ENCODE measurements at places on chromosomes 2 and 18.

GRCh38 chr2:70468878-70469277 lies 84.7 kb downstream of the TGFA start:
- DNase-seq = no peak

- no peak for DNase-seq
Observed at GRCh38 chr2:30362468-30363081, 84.5 kb upstream of the LCLAT1 start.

- no peak for DNase-seq
Observed at GRCh38 chr2:157868993-157869392, 7.1 kb downstream of the ACVR1 start.

DNA sequence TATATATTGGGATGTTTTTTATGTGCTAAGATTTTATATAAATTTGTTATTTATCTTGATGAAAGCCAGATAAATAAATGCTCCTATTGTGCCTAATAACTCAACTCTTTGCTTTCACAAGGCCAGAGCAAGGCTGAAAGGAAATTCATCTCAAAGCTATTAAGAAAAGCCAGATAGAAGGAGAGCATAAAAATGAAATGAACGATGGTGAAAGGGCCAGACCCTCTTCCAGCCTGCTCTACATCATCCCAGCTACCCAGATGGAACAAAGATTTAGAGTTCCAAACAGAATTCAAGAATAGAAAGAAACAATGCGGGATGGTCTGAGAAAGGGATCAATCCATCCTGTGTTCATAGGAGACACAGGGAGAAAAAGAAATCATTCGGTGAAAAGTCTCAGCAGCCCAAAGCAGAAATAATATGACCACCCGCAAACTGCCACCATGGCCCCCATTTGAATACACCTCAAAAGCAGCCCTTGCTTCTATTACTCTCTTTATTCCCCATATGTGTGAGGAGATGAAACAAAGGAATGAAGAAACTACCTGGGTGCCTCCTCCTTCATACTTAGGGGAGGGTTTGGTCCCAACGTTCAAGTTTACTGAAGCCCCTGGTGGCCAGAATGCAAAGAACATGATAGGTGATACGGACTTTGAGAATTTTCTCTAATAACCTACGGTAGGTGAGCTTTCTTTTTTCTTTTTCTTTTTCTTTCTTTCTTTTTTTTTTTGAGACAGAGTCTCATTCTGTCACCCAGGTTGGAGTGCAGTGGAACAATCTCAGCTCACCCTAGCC lies 110.1 kb upstream of the FBXO11 start:
- DNase-seq = no peak

- no peak for DNase-seq
Observed at GRCh38 chr18:31409276-31409675, 32.7 kb downstream of the DSG4 start.

GRCh38 chr2:1995081-1995480 lies 250.8 kb upstream of the PXDN start:
- DNase-seq = no peak

DNA sequence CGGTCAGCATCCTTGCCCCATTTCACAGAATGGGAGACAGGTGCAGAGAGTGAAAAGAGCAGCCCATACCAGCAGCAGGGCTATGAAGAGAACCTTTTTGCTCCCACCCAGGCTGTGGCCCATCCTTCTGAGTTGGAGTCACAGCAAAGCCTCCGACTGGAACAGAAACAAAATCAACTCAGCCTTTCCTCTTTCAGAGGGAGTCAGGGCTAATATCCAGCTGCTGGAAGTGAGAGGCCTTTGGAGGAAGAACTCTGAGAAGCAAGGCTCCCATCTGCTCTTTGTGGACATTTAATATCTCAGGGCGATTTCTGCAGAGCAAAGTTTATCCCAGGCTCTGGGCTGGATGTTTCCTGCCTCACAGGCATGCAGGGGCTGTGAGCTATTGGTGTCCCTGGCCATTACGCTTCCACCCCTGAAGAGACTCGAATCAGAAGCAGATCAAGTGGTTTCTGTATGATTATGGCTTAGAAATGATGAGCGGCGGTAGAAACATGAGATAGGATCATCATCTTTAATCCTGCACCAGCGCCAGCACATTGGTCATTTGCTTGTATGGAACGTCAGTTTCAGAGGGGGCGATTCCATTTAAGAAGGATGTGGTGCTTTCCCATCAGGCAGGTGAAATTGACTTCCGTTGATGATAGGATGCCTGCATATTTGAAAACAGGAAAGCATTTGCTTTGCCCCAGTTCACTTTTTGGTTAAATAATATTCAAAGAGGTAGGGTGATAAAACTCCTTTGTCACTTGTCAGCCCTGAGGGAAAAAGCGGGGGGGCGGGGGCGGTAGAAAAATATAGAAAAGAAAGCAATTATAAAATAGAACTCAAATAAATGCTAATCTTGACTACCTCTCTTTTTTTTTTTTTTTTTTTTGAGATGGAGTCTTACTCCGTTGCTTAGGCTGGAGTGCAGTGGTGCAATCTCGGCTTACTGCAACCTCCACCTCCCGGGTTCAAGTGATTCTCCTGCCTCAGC lies 152.4 kb downstream of the LRRC30 start:
- DNase-seq = no peak

- DNase-seq = no peak
Observed at GRCh38 chr2:23615216-23616020, 230.4 kb downstream of the KLHL29 start.

GRCh38 chr18:45627204-45627526 lies 11.9 kb downstream of the SLC14A2 start:
- no peak for DNase-seq

GRCh38 chr2:144270951-144271350 lies 249.0 kb downstream of the ZEB2 start:
- DNase-seq = no peak

- DNase-seq = no peak
Observed at GRCh38 chr2:142866426-142866825, 11.0 kb upstream of the KYNU start.

DNA sequence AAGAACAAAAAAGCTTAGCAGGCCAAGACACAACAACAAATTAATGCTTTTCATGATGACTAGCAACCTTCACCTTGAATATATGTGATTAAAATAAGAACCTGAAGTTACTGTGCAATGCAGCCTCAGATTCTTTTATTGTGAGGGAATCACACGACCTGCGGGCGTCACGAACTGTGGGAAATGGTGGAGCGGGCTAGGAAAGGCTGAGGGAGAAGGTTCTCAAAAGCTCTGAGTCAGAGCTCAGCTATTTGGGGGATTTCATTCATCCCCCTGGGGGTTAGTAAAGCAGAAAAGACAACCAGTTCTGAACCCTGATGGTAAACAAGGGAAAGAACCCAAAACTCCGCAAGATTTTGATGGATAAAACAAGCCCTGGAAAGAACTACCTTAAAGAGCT lies 89.3 kb upstream of the NCKAP5 start:
- DNase-seq = peak; percentile 23

GRCh38 chr2:197200051-197200761 lies 110.4 kb downstream of the ANKRD44 start:
- DNase-seq = no peak

DNA sequence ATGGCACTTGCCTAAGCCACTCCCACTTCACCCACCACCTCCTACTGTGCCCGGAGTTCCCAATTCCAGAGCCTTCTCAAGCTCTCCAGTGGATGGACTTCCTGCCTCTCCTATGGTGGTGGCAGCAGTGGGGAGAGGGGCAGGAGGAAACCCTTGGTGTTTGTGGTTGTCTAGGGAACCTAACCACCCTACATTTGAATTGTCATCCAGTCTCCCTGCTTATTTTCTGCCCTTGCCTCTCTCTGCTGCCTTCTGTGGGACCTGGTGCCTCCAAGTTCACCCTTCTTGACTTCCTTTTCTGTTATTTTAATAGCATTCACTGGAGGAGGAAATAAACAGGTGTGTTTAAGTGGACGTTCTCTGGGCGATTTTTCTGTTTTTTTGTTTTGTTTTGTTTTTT lies 50.0 kb upstream of the HPCAL1 start:
- DNase-seq = no peak

DNA sequence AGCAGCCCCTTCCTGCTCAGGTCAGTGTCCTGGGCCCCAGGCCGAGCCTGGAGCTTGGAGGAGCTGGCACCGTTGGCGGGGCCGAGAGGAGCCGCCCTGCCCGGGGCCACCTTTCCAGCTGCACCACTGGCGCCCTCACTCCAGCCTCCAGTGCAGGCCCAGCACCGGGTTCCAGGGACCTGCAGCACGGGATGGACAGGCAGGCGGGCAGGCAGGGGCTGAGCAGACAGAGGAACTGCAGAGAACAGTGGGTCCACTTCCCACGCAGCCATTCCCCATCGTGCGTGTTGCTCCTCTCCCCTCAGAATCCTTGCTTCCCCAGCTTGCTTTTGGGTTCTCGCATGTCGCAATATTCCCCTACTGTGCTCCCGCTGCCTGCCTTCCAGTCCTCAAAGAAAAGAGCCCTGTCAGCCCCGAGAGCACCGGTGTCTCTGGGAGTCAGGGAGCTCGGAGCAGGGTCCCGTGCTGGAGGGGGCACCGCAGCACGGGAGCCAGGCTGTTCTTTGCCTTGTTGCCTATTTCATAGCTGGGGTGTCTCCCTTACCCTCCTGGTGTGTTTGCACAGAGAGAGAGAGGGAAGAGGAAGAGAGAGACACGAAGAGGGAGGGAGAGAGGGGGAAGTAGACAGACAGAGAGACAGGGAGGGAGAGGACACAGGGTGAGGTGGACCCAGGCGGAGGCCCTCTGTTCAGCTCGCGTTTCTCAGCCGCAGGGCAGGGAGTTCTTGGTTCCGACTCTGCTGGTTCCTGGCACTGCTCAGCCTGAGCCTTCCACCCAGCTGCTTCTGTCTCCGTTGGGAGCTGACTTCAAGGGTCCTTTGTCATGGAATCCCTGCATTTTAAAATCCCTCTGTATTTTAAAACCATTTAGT lies 126.0 kb downstream of the MBP start:
- no peak for DNase-seq

- no peak for DNase-seq
Observed at GRCh38 chr2:71843391-71843850, 304.2 kb downstream of the CYP26B1 start.

- DNase-seq = peak; percentile 89
Observed at GRCh38 chr2:236776695-236777251, 207.1 kb downstream of the ACKR3 start.

DNA sequence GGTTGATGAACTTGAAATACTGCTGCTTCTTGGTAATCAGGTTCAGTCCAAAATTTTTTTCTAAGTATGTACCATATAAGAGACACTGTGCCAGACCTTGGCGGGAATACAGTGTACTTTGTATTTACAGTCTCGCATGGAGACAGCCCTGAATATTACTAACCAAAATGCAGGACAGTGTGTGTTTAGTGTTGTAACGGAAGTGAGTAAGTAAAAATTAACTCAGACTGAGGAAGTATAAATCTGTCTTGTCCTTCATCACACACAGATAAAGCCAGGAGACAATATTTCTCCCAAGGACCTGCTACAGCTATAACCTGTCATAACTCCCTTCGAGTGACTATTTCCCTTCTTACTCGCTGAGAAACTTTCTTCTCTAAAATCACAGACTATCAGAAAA lies 76.9 kb downstream of the ACTR3 start:
- no peak for DNase-seq

DNA sequence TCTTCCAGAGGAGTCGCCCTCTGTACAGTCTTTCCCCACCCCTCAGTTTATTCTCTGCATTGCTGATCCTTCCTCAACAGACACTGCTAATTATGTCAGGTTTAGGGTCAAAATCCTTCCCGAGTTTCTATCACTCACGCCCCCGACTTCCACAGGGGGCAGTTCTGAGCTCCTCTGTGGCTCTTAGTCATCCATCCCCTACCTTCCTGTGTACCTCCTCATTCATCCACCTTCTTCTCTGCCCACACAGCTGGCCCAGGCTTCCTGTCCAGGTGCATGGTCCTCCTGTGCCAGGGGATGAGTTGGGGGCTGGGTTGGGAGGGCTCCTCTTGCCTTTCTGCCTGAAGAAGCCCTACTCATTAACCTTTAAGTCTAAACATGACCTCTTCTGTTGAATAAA lies 202.9 kb downstream of the ARL4C start:
- no peak for DNase-seq

- no peak for DNase-seq
Observed at GRCh38 chr2:201980389-201980821, 53.2 kb upstream of the FZD7 start.

DNA sequence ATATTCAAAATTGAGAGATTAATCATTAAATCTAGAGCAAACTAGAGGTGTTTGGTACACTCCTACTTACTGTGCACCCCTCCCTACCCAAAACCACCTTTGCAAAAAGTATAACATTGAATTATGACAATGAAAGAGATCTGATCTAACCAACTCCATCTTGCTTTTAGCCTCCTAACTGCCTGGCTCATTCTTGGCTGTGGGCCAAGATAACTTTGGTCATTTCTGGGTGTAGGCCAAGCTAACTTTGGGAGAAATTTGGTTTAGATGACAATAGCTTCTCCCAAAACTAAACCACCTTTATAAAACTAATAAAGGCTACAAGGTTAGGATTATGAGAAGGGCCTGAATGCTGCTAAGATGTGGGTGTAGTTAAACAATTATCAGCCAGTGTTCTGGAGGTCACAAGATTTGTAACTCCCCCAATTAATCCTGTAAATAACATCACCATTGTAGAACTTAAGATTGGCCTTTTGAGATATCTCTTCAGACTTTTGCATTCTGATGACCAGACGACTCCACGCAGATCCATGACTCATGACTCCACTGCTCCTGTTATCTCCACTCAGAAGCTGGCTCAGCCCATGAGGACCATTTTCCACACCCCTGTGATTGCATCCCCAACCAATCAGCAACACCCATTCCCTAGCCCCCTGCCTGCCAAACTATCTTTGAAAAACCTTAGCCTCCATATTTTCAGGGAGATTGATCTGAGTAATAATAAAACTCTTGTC lies 160.2 kb downstream of the FBXO15 start:
- DNase-seq = no peak

DNA sequence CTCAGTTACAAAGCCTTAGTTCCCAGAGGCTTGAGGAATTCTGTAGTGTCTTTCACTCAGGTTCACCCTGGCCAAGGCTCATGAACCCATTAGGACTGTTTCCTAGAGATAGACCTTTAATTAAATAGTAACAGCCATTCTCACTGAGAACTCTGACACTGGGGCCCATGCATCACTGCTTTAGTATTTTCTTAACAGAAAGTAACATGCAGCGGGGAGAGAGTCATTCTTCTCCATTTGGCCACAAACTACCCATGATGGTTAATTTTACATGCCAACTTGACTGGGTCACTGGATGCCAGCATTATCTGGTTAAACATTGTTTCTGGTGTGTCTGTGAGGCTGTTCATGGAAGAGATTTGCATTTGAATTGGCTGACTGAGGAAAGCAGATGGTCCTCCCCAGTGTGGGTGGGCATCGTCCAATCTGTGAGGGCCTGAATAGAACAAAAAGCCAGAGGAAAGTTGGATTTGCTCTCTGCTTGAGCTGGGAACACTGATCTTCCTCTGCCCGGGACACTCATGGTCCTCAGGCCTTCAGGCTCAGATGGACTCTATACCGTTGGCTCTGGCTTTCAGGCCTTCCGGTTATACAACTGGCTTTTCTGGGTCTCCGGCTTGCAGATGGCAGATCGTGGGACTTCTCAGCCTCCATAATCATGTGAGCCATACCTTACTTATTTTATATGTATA lies 5.6 kb upstream of the CPLX4 start:
- no peak for DNase-seq

- no peak for DNase-seq
Observed at GRCh38 chr2:74576211-74576862, 21.8 kb downstream of the DOK1 start.

- DNase-seq = no peak
Observed at GRCh38 chr2:54549917-54550518, 93.9 kb downstream of the SPTBN1 start.

- DNase-seq = no peak
Observed at GRCh38 chr2:19614066-19614465, 255.6 kb upstream of the OSR1 start.
